ENCODE measurements at places on chromosomes 5 and 9.

DNA sequence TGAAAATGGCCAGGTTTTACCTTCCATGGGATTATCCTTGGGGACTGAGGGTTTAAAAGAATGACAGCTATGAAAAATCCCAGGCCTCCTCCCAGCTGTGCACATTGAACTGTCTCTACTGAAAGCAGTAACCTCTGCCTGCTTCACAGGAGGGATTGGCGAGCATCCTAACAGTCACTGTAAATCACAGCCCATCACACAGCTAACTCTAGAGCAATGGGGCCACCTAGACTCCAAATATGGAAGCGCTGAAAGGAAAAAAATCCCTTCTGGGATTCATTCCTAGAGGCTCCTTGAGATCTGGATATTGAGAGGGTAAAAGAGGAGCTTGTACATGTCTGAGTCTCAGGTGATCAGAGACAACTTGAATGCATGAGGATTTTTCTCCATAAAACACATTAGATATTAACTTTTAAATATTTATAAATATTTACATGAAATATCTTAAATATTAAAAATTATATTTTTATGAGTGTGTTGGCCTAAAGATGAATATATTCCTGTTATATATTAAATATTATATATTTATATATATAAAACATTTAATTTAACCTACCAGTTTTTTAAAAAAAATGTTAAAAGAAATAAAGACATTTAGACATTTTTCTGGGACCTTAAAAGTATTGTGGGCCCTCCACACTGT is 133.8 kb upstream of the SLC24A2 start:
- no peak for DNase-seq

DNA sequence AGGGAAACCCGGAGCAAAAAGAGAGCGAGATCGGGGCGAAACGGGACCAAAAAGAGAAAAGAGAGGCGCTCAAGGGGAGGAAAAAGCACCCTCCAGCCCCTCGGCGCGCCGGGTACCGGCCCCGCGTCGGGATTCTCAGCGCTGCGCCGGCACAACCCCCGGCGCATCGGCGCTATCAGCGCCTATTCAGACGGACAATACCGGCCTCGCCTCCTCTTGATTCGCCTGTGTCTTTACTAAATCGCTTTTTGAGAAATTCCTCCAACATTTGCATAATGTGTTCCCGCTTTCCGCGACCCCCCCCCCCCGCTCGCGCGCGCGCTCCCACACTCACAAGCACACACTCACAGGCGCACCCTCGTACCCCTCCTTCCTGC is 578 bp downstream of the LHX6 start:
- no peak for DNase-seq

- no peak for DNase-seq
Observed at GRCh38 chr5:112025757-112026156, 268.8 kb upstream of the NREP start.

- no peak for DNase-seq
Observed at GRCh38 chr9:21854594-21854993, 52.2 kb downstream of the MTAP start.

GRCh38 chr5:165477546-165477945 is 1972.1 kb downstream of the MAT2B start:
- DNase-seq: no peak

DNA sequence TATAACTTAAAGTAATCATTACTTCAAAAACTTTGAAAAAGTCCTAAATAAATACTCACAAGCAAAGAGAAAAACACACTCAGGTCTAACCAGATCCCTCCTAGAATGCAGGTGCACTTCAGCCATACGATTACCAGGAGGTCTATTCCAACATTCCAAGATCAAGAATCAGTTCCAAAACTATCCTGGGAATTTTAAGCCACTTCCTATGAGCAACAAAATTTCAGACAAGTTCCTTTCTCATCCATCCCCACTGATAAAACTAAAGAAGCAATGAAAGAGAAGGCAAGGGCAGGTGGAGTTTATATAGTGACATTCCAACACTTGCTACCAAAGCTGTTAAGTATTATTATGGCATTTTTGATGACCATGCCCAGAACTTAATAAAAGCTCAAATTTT is 29.6 kb downstream of the MLLT3 start:
- DNase-seq: no peak

GRCh38 chr5:143682929-143683386 is 129.0 kb upstream of the HMHB1 start:
- DNase-seq: no peak

DNA sequence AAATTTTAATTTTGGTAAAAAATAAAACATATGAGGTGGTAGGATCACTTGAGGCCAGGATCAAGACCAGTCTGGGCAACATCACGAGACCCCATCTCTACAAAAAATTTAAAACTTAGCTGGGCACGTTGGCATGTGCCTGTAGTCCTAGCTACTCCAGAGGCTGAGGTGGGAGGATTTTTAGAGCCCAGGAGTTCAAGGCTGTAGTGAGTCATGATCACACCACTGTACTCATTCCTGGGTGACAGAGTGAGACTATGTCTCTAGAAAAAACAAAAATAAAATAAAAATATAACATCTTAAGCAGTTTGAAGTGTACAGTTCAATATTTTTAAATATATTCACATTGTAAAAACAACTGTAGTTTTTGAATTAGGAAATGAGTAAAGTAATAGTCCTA is 108.3 kb downstream of the SMIM15 start:
- DNase-seq: no peak

DNA sequence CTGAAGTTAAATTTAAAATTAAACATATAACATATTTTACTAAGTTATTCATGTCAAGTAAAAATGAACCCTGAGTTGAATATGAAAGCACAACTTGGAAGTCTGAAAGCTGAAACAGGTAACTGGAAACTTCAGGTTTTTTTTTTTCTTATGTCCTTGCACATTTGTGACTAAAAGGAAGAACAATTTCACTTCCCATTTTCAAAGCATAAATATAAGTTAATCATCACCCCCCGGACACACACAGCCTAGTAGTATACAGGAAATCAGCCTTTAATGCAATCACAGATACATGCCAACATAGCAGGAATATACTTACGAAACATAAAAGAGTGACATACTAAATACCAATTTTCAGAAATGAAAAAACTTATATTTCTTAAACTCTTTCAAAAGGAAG is 225.9 kb downstream of the RFX3 start:
- no peak for DNase-seq

- DNase-seq: no peak
Observed at GRCh38 chr9:87195306-87195705, 248.0 kb upstream of the GAS1 start.

- DNase-seq: no peak
Observed at GRCh38 chr5:6804766-6805501, 91.7 kb downstream of the TENT4A start.

DNA sequence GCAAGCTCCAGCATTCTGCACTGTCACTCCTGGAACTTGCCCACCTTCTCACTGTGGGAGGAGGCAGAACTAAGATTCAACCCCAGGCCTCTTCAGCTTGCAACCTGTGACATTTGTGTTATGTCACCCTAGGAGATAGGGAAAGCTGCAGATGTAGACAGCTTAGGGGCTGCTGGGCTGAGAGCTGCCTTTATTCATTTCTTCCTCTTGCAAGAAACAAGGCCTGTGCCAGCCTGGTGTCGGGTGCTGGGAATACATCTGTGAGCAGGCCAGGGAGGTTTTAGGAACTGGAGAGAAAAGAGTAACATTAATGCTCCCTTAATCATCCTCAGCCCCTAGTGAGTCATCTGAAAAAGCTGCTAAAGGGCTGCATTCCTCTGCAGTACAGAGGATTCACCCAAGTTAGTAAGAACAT is 101.8 kb downstream of the FGF18 start:
- no peak for DNase-seq

DNA sequence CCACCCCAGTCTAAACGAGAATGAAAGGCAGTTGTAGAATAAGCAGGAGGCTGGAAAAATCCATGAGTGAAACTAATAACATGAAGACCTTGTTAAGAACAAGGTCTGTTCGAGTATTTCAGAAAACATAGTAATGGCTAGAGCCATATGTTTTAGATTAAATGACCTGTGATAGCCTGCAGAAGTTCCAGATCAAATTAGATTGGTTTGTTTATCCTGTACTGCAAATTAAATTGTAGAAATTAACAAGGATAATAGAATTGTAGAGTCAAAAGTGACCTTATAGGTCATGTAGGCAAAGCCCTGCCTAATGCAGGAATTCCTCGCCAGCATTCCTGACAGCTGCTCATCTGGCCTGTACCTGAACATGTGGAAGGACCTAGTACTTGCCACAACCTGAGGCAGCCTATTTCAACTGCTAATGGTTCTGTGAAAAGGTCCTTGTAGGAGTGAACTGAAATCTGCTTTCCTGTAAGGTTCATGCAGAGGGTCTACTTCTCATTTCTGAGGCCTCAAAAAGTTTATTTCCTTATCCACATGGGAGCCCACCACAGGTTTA is 17.2 kb downstream of the LIX1 start:
- DNase-seq: no peak

DNA sequence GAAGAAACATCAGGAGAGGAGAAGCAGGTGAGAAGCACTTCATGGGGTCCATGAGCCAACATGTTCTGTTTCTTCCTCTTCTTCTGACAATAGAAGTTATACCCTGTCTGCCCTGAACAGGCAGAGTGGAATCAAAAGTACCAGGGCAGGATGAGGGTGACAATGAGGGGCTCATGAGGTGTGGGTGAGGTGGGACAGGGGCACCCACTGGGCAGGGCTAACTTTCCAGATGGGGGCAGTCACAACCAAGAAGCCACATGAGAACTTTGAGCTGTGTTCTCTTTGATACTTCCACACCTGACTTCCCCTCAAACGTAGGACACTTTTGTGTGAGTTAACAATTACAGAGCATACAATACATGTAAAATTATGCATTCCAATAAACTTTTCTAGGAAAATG is 92.7 kb downstream of the LHFPL2 start:
- DNase-seq: no peak

DNA sequence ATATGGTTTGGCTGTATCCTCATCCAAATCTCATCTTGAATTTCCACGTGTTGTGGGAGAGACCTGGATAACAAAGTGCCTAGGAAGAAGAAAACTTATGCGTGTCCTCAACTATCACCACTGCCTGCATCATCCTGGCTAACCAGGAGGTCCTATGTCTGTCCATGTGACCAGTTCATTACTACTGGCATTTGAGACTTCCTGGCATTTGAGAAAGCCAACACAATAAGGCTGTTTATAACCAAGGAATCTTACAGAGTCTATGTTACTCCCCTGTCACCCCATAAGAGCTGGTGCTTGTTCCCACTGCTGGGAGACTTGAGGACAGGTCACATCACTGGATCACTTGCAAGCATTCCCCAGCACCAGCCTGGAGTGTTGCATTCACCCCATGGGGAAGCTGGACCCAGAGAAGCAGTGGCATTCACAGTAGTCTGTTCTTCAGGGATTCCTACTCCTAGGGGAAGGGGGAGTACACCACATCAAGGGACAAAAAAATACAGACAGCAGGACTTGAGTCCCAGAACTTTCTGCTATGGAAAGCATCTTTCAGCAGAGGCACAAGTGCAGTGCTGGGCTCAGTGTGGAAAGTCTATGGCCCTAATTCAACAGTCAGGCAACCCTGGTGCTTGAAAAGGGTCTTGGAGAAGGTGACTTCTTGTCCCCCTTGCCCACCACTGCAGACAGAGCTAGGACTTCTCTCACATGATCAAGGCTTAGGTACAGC is 717.1 kb downstream of the SEMA5A start:
- DNase-seq: no peak

DNA sequence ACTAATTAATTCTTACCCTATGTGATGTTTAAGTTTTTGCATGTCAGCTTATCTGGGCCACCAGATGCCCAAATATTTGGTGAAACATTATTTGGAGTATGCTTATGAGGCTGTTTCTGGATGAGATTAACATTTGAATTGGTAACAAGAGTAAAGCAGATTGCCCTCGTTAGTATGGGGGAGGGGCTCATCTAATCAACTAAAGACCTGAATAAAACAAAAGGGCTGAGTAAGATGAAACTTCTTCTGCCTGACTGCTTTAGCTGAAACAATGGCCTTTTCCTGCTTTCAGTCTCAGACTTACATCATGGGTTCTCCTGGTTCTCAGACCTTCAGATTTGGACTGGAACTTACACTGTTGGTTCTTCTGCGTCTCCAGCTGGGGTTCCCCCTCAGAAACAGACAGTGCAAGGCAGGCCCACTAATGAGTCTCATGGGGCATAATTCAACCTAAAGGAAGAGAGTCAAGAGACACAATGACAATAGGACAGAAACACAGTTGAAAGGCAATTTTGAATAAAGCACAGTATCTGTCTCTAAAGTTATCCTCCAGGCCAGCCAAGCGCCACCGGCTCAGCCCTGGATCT is 288.4 kb downstream of the CAAP1 start:
- no peak for DNase-seq

DNA sequence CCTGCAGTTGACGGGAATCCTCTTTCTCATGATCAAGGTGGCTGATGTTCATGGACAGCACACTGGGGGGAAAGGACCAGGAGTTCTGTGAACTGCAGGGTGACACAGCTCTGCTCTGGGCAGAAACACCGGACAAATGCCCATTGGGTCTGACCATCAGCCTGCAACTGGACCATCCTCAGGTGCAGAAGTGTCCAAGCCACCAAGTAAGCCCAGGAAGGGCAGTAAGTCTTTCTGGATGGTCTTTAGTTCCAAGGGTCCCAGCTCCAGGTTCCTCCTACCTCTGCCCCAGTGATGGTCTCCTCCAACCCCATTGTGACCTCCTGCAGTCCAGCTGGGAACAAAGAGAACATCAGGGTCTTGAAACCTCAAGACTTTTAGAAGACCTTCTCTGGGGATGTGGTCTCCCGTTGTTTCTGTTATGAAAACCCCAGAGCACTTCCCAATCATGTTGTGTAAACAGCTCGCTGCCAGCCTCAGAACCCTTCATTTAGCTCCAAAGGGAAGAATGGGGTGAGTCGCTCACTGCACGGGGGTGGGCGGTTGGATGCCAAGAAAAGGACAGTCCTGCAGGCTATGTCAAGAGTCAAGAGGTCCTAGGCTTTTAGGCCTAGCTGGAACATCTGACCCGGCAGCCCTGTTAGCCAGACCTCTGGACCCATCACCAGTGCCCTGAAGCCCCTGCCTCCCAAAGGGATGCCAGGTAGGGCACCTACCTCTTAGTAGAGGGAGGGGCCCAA is 41.8 kb upstream of the TCF7 start:
- DNase-seq: no peak

DNA sequence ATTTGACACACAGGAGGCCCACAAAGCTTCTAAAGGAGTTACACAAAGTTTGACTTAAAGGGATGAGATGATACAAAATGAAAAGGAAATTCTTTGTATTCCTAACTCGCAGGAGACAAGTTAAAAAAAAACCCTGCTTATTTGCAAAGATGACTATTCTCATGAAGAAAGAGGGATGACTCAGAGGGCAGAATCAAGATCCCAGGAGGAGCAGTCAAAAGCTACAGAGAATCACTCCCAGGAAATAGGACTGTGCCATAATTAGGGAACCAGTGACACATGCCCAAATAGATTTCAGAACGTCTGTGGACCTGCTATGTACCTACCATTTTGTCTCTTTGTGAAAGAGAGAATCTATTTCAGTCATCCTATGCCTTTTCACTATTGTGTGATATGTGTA is 103.5 kb upstream of the ARRDC3 start:
- no peak for DNase-seq

- DNase-seq: no peak
Observed at GRCh38 chr9:119318371-119318770, 50.9 kb downstream of the BRINP1 start.

Data from CD4-positive, alpha-beta T cell treated with Interleukin-15 for 1 hour (primary cell).